ENCODE measurements at places on chromosomes 16 and 17.

DNA sequence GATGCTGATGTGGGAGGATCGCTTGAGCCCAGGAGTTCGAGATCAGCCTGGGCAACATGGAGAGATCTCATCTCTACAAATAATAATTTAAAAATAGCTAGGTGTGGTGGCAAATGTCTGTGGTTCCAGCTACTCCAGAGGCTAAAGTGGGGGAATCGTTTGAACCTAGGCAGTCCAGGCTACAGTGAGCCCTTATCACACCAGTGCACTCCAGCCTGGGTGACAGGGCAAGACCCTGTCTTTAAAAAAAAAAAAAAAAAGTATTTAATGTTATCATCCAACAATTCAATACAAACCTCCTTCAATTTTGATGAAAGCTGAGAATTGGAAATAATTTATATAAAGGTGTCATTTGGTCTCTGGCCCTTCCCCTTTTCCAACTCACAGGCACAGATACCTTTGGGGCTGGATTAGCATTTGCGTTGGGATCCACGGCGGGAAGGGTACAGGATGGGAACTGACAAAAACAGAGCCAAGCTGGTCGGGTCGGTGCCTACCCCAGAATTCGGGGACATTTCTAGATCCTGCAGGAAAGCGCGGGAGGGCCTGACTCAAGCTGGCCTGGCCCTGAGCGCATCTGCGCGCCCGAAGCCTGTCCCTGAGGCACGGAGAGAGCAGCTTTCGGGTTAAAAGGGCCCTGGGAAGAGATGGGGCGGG, 860 bp upstream of the DCAF7 start:
- no peak for DNase-seq

GRCh38 chr17:83008526-83008925, 70.9 kb upstream of the METRNL start:
- no peak for DNase-seq

DNA sequence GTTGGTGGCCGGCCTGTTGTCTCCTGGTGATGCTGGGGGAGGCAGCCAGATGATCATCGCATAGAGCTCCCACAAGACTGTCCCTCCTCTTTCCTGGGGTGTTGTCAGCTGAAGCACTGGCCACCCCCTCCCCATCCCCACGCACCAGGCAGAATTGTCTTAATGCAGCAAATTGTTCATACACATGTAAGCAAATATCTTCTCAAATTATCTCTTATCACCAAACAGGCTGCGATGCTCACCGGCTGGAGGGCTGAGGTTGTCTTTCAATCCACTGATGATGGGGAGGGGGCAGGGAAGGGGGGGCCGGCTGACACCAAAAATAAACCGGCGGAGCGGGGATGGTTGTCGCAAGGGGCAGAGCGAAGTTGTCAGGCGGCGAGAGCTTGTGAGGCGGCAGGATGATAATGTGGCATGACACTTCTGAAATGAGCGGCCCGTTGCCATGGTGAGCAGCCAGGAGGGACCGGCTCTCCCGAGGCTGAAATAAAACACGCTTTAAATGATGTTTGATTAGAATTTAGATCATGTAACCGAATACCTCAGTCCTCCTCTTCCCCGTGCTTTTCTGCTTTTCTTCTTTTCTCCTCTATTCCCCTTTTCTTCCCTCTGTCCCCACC, 59.8 kb downstream of the MRM1 start:
- peak; percentile 49 for DNase-seq

- no peak for DNase-seq
These were observed 22.5 kb upstream of the RASL10B start for GRCh38 chr17:35708951-35709350.

DNA sequence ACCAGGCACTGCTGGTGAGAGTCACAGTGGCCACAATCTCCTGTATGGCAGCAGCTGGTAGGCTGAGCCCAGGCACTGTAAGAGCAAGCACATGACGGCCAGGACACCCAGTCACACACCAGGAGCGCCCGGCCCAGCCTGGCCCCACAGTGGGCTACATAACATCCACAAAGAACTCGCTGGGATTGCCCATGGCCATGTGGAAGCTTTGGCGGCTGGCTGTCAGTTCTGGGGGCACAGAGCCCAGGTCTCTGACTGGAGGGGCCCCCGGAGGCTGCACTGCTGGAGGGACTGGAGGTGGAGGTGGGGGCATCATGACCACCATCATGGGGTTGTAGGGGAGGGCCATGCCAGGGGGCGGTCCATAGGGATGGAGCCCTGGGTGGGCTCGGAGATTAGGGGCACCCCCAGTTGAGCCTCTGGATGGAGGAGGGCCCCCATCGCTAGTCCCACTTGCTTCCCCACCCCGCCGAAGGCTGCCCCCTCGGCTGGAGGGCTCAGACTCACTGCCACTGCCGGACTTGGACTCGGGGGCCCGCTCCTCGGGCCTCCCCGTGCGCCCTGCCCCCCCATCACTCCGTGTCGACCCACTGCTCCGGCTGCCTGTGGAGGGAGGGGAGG, 6.1 kb downstream of the ACADVL start:
- DNase-seq, result no peak

DNA sequence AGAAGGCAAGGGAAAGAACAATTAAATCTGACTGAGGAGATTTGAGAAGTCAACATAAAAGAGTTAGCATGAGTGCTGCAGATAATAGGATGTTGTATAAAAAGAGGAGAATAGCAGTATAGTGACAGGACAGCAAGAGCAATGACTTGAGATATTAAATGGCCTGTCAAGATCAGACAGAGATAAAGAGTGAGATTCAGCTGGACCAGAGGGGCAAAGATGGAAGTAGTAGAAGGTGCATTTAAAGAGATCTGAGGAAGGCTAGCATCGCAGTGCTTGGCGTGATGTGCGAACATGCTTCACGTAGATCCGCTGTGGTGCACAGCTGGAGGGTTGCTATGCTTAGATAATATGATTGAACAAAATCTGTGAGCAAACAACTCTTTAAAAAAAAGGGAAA, 1422.6 kb upstream of the CDH8 start:
- no peak for DNase-seq

DNA sequence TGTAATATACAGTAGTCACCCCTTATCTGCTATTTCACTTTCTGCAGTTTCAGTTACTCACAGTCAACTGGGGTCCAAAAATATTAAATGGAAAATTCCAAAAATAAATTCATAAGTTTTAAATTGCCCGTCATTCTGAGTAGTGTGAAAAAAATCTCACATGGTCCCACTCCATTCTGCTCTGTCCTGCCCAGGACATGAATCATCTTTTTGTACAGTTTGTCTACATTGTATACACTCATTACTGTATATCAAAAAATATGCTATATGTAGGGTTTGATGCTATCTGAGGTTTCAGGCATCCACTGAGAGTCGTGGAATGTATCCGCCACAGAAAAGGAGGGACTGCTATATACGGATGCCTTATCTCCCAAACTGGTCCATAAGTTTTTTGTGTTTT, 16.0 kb upstream of the APPBP2 start:
- DNase-seq, result no peak

DNA sequence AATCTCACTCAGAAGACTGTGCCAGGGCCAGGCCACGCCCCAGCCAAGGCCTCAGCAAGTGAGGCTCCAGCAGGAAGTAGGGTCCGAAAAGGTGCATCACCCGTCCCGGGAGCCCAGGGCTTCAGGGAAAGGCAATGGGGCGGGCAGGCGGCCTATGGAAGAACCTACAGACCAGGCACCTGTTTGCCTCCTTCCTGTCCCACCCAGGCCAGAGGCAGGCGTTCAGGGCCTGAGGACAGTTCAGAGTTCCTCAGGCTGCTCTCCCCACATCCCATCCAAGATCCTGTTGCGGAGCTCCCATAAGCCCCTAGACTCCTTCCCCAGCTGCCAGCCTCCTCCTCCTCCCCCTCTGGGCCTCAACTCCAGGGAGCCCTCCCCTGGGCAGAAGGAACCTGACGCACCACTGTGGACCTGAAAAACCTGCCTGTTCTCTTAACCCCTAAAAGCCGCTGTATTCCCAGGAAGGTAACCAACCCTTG, 2.3 kb downstream of the CLUH start:
- no peak for DNase-seq

GRCh38 chr16:69049146-69049545, 56.3 kb upstream of the HAS3 start:
- DNase-seq, result no peak

DNA sequence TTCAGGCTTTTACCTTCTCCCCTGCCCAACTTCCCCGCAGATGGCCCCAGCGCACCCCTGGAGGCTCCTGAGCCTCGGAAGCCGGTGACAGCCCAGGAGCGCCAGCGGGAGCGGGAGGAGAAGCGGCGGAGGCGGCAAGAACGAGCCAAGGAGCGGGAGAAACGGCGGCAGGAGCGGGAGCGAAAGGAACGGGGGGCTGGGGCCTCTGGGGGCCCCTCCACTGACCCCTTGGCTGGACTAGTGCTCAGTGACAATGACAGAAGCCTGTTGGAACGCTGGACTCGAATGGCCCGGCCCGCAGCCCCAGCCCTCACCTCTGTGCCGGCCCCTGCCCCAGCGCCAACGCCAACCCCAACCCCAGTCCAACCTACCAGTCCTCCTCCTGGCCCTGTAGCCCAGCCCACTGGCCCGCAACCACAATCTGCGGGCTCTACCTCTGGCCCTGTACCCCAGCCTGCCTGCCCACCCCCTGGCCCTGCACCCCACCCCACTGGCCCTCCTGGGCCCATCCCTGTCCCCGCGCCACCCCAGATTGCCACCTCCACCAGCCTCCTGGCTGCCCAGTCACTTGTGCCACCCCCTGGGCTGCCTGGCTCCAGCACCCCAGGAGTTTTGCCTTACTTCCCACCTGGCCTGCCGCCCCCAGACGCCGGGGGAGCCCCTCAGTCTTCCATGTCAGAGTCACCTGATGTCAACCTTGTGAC, 3.6 kb downstream of the MAPK7 start:
- no peak for DNase-seq

- no peak for DNase-seq
These were observed 252.1 kb downstream of the PHKB start for GRCh38 chr16:47713225-47713595.

- no peak for DNase-seq
These were observed 341.0 kb downstream of the CPPED1 start for GRCh38 chr16:12462426-12463280.

DNA sequence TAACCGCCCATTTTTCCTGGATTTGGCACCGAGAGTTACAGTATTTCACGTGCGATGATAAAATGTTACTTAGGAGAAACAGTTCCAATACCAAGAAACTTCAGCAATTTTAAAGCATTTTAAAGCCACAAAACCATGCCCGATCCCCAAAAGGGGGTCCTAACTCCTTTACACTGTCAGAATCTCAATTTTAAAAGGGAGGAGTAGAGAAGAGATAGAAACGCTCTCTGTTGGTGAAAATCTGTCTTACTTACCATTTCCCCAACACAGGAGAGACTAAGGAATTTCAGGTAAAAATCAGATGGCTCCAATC, 526 bp upstream of the RNASEK start:
- DNase-seq, result no peak

DNA sequence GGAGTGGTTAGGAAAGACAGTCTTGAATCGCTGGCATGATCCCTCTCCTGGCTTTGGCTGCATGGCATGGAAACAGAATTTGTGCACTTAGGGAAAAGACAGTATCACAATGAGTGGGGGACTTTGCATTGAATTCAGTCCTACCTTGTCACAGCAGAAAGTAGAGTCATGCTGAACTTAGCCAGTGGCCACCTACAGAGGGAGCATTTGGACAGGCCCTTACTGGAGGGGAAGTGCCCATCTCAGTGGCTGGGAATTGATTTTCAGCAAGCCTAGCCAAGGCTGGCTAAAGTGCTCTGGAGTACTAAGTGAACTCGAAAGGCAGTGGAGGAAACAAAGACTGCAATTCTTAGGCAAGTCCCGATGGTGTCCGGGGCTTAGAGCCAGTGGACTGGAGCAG, 364.3 kb upstream of the TOM1L1 start:
- DNase-seq, result no peak

GRCh38 chr16:67968400-67969253, at the start of gene SLC12A4:
Gene SLC12A4, minus strand, starts transcription at chr16:67968637. Its CDS starts 84 bp downstream, at chr16:67968553.
- peak; percentile 48 for DNase-seq

GRCh38 chr16:14303182-14303618, 232.1 kb downstream of the MRTFB start:
- no peak for DNase-seq

- DNase-seq, result no peak
These were observed 21.0 kb upstream of the ITGAX start for GRCh38 chr16:31333686-31334649.

GRCh38 chr16:27341971-27342370, 28.2 kb downstream of the IL4R start:
- DNase-seq, result no peak

DNA sequence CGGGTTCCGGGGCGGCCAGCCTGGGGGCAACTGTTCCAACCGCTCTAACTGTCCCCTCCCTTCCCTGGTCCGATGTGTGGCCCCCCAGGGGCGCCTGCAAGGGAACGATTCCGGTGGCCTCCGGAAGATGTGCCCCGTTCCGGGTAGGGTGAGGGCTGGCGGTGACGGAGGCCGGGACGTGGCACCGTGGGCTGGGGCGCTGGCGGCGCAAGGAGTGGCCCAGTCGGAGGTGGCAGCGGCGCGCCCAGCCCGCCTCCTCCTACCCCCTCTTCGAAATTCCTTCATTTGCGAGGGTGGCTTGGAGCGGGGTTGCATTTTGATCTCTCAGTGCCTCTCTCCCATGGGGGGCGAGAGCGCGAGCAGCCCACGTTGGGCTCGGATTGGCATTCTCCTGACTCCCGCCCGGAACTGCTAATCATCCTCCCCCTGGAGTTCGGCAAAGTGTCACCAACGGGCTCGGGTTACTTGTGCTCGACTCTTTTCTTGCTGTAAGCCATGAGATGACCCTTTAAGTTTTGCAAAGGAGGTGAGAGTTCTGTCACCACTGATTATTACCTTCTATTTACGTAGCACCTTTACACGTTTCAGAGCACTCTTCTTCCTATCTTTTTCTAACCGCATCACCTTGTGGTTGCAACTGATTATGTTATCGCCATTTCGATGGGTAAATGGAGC, 622 bp downstream of the NDEL1 start:
- DNase-seq, result peak; percentile 58

DNA sequence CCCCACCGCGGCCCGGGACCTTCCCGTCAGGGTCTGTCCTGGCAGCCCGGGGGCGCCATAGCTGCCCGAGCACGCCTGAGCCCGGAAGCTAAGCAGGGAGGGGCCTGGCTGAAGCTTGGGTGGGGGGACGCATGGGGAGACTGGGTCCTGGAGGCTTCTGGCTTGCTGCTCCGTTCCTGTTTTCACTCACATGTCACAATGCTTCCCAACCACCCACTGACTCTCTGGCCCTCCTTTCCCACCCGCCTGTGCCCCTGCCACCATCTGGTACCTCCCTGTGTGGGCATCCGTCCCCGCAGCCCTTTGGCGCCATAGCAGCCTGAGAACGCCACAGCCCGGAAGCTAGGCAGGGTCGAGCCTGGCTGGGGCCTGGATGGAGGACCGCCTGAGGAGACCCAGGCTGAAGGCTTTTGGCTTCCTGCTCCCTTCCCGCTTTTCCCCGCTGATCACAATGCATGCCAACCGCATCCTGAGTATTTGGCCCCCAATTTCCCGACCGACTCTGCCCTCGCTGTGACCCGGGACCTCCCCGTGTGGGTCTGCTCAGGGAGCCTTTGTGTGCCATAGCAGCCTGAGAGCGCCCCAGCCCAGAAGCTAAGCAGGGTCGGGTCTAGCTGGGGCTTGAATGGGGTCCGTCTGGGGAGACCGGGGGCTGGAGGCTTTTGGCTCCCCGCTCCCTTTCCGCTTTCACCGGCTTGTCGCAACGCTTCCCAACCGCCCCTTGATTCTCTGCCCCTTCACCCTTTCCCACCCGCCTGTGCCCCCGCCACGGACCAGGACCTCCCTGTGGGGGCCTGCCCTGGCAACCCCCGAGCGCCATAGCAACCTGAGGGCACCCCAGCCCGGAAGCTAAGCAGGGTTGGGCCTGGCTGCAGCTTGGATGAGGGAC, 2290.1 kb downstream of the TP53TG3F start:
- DNase-seq, result no peak

GRCh38 chr17:6575596-6575988, 19.2 kb upstream of the PITPNM3 start:
- no peak for DNase-seq

GRCh38 chr16:70380248-70380918, 33.7 kb downstream of the DDX19A start:
- DNase-seq, result peak; percentile 16
